ENCODE measurements at places on chromosomes 2 and 18.

- no peak for DNase-seq
Observed at GRCh38 chr2:158783923-158784322, 11.2 kb upstream of the DAPL1 start.

- DNase-seq = peak; percentile 100
Observed at GRCh38 chr2:174787487-174788205, 23.4 kb upstream of the CHRNA1 start.

DNA sequence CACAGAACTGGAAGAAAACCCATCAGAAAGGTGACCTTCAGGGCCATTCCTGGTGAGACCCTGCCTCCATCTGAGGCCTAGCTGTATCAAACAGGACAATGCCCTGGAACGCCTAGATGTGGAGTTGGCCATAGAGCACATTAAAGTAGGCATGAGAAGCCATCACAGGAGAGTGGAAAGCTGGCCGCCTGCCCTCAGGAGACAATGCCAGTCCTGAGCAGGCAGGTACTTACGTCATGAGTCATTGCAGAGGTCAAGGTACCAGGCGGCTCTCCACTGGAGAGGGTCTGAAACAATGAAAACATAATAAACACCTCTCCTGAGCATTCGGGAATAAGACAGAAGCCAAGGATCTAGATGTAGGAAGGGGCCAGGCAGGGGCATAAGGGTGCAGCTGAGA lies 68.6 kb downstream of the CCDC93 start:
- DNase-seq = no peak

DNA sequence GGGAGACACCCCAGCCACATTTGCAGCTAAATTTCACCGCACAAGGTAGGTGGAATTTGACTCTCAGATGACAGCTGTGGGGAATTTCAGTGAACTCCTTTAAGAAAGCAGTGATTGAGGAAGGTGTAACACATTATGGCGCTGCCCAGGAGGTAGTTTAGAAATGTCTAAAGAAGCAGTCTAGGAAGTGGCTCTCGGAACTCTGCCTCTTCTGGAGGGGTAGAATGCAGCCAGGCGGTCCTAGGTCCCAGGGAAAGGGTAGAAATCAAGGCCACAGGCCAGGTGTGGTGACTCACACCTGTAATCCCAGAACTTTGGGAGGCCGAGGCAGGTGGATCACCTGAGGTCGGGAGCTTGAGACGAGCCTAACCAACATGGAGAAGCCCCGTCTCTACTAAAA lies 179.0 kb upstream of the HAAO start:
- no peak for DNase-seq

- no peak for DNase-seq
Observed at GRCh38 chr2:10776231-10776977, 36.2 kb downstream of the PDIA6 start.

GRCh38 chr18:79356435-79356834 lies 39.3 kb upstream of the NFATC1 start:
- no peak for DNase-seq

GRCh38 chr2:164764996-164765395 lies 76.6 kb downstream of the COBLL1 start:
- DNase-seq = peak; percentile 40

DNA sequence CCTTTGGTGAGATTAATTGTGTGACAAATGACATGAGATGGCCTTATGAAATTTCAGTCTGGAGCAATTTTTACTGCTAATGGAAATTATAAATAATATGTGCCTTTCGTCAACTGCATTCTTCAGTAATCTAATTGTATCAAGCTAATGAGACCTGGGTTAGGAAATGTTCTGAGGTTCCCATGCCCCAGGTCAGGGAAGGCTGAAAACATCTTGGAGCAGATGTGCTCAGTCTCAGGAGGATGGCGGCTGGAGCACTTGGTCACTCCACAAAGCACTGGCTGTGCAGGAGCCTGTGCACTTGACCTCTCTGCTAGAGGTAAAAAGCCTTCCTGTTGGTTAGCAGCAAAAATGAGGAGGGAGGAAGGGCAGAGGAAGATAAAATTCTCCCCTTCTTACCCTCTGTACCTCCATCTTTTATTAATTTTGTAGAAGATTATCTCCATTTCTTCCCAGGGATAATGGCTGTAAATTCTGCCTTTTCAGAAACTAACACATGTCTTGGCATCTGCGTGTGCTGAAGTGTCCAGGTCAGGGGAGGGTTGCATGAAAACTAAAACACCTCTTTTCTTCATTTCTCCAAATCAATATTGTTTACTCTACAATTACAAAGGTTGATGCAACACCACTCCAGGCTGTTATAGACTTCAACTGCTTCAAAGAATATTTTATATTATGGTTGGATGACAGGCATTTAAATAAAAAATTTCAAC lies 1606.4 kb upstream of the ACVR2A start:
- no peak for DNase-seq

DNA sequence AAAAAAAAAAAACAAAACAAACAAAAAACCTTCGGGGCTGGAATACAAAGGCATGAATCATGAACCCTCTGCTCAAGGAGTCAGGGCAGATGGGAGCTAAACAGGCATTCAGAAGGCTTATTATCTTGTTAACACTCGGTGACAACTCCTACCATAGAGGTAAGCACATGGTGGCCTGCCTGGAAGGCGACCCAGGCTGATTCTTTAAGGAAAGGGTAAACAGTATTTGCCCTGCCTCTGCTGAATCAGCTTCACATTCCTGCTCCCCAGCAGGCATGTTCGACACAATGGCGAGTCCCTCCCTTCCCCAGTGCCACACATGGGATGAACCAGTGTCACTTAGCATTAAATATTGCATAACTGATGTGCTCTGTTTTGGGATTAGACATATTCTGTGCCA lies 191.9 kb downstream of the ARL4C start:
- peak; percentile 80 for DNase-seq

- DNase-seq = no peak
Observed at GRCh38 chr2:37110306-37111212, 26.2 kb downstream of the GPATCH11 start.

DNA sequence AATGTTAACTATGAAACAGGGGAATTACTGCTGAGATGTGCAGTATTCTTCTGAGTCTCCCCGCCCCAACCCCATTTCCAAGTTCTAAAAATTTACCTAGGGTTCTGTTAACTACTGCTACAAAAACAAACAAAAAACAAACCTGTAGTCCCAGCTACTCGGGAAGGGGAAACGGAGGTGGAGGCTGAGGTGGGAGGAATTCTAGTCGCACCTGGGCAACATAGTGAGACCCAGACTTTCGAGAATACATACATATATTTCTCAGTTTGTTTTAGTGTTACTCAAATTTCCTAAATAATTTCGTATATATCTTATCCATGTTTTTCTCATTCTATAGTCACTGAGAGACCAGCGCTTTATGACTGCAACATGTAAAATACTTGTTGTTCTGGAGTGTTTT lies 989 bp downstream of the STAM2 start:
- no peak for DNase-seq

- peak; percentile 71 for DNase-seq
Observed at GRCh38 chr2:42859006-42859552, 66.7 kb upstream of the HAAO start.
